ENCODE measurements at places on chromosomes 4 and X.

GRCh38 chrX:1587161-1587560 lies 4.2 kb upstream of the AKAP17A start:
- no peak for DNase-seq

GRCh38 chr4:2497931-2498330 lies 29.0 kb downstream of the RNF4 start:
- DNase-seq, result peak; percentile 92

- no peak for DNase-seq
Measured at GRCh38 chr4:93396272-93396671, 432.3 kb upstream of the ATOH1 start.

GRCh38 chrX:154751203-154751668 lies 359 bp upstream of the GAB3 start:
- no peak for DNase-seq

GRCh38 chr4:46432923-46433322 lies 43.0 kb upstream of the GABRA2 start:
- DNase-seq, result no peak

DNA sequence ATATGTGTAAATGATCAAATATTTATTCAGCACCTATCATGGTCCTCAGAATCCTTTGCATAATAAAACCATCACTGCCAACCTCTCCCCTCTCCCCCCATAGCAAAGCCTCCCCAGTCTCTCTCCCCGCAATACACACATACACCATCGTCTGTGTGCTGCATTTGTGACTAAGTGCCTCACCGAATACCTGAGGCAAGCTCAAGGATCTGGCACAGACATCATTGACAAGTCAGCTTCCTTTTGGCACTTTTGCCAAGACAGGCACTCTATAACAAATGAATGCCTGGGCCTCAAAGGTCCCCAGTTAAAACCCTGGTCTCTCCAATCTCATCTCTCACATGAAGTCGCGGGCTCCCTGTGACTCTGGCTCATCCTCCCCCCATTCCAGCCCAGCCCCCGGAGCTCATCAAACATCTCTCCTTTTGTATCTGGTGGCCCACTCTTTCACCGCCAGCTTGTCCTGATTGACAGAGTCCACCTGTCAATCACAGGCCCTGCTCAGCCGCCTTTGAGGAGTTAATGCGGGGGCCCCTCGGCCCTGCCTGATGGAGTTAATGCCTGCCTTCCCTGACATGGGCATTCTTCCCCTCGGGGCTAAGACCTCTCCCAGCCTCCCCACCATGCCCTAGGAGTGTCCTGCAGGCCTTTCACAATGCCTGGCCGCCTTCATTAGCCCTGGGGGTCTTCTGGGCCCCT lies 135.8 kb upstream of the ATP6AP2 start:
- no peak for DNase-seq

DNA sequence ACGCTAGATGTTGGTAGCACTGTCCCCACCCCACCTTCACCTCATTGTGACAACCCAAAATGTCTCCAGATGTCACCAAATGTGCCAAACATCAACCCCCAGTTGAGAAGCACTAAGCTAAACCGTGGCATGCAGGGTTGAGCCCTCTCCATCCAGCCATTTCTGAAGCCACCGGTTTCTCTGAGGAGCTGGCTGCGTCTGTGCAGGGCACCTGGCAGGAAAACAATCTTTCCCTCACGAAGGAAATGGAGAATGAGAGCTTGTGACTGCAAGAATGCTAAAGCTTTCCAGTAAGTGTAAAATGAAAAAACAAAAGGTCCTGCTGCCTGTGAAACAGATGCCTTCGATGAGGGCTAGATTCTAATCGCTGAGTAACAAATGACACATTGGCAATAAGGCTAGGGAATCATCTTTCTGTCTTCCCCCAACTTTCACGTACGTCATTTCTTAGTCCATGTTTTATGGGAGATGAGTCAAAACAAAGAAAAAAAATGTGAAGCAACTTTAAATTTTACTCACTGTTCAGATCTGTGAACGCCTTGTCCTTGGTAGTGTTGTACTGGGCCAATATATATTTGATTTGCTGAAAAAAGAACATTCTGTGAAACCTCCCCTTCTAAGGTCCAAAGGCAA lies 59.9 kb downstream of the PROM1 start:
- DNase-seq, result no peak

GRCh38 chr4:116066711-116067245 lies 953.4 kb upstream of the NDST4 start:
- DNase-seq, result no peak

DNA sequence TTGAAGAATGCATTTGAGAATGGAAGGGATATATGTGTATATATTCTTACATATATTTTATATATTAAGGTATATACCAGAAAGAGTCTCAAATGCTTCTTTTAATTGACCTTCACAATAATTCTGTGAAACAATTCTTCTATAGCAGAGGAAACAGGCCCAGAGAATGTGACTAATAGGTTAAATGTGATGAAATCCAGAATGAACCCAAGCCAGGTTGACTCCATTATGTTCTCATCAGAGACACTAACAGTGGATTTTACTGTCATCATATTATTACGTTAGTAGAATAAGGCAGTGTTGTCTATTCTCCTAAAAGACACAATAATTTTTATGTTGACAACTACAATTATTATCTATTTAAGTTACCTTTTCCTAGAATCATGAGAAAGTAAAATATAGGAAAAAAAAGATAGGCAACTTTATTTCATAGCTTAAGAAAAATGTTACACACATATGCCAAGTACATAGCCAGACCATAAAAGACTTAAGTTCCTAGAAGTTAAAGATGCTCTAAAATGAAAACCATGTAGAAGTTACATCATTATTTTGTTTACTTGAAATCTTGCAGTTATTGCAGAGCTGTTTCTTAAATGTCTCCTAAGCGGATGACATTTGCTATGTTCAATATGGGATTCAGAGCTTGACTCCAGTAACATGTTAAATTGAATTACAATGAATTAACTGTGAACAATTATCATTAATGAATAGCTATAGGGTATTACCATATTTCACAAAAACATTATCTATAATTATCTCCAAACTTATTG lies 56.2 kb upstream of the ANKRD50 start:
- no peak for DNase-seq

- no peak for DNase-seq
Measured at GRCh38 chr4:15341733-15342300, 86.0 kb upstream of the C1QTNF7 start.

DNA sequence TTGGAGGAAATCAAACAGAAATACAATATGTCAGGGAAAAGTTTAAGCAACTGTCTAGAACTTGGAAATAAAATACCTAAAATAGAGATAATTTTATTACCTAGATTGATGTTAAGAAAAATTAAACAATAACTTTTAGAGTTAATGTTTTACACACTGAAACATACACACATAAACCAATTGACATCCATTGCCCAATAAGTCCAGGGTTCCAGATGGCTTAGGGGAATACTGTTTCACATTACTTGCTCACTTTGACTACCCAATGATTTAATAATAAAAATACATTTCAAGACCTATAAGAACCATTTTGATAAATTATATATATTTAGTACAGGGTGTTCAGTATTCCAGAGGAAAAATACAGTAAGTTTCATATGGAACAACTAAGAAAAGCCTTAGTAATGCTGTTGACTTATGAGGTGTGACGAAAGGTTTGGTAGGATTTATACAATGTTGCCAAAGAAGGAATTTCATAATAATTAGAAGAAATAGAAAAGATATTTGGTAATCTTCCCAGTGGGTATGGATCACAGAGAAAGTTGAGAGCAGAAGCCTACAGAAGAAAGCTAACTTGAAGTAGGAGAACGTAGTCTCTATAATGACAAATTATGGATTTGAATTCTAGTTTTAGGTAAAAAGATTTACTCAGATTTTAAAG lies 23.0 kb upstream of the UGT2B4 start:
- DNase-seq, result no peak

DNA sequence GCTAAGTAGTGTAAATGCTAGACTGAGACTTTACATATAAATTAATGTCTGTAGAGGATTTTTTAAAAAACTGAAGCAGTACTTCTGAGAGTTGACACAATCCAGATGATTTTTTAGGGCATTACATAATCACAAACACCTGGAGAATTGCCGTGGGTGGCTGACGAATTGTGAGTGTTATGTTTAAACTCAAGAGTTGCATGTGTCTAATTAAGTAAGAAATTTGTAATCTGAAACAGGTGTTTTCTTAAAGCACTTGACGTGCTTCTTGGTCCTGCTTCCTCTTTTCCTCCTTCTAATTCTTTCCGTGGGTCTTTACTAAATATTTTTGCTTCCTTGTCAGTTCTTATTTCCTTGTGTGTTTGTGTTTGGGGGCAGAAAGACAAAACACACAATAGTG lies 27.8 kb downstream of the PIR start:
- DNase-seq, result no peak

DNA sequence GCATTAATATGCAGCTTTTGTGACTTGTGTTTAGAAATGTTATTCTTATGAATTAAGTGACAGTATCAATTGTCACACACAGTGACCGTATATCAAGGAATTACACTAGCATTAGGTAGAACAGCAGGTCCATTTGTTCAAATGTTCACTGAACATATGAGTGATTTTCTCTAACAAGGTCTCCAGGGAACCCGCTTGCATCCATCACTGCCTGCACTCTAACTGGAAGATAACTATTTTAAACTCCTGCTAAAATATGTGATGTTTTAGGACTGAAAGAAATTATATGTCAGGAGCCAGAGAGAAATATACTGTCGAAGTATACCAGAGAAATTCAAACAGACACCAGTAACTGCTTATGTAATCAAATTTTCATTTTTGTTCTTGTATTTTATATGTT lies 1395.7 kb downstream of the PCDH18 start:
- DNase-seq, result no peak

DNA sequence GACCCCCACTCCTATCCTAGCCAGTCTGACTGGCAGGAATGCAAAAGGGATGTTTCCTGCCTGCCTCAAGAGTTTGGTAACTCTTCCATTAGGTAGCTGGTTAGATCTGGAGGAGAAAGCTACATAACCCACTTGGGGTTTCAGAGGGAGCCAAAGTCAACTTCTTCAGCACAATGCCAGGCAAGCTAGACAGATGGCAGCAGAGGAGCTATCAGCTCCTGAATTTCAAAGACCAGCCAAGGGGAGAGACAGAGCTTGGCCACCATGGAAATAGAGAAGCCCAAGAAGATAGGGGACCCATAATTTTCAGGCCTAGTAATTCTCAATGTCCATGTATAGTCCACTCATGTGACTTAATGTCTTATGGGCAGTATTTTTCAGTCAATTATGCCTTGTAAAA lies 56.4 kb downstream of the PGRMC1 start:
- DNase-seq, result no peak

DNA sequence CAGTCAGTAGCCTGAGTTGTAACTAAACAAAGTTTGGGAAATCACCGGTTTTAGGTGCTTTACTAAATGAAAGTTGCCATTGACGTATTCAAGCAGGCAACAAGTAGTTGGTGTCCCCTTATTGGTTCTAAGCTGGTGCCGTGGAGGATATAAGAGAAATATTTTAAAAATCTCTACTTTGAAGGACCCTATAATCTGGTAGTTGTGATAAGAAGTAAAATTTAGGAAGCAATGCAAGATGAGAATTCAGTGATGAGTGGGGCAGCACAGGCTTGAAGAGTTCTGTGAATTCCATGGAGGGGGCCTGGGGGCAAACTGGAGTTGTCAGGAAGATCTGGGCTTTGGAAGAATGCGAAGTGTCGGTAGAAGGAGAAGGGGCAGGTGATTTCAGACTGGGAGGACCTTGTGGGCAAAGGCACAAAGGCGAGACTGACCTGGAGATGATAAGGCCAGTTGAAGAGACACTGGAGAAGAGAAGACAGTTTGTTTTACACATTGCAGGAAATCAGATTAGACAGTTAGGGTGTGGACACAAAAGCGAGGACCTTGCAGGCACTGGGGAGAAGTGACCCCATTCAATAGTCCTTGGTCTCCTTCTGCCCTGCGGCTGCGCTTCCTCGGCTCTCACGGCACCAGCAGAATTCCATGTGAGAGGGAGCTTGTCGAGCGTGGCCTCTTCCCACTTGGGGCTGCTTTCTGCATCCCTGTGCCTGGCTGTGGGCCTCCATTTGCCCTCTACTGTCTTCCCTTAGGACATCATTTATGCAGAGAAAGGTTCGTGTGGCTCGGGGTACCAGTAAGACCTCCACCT lies 1.3 kb downstream of the RHOH start:
- DNase-seq, result no peak

DNA sequence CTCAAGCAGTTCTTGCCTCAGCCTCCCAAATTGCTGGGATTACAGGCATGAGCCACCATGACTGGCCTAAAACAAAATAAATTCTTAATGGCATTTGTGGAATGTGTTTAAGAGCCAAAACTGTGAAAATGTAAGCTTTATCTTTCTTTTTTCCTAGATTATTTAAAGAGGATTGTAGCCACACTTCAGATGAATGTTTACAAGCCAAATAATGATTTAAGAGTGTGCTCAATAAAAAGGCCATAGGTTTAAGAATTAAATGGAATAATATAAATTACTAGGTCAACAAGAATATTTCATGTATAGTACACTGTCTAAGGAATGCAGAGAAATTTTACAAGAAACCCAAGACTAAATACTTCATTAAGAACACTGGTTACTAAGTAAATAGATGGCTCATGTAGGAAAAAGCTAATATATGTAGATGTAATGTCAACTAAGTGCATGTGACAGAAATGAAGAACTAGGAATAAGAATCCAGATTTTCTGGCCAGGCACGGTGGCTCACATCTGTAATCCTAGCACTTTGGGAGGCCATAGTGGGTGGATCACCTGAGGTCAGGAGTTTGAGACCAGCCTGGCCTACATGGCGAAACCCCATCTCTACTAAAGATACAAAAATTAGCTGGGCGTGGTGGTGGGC lies 21.3 kb upstream of the UGDH start:
- DNase-seq, result no peak

DNA sequence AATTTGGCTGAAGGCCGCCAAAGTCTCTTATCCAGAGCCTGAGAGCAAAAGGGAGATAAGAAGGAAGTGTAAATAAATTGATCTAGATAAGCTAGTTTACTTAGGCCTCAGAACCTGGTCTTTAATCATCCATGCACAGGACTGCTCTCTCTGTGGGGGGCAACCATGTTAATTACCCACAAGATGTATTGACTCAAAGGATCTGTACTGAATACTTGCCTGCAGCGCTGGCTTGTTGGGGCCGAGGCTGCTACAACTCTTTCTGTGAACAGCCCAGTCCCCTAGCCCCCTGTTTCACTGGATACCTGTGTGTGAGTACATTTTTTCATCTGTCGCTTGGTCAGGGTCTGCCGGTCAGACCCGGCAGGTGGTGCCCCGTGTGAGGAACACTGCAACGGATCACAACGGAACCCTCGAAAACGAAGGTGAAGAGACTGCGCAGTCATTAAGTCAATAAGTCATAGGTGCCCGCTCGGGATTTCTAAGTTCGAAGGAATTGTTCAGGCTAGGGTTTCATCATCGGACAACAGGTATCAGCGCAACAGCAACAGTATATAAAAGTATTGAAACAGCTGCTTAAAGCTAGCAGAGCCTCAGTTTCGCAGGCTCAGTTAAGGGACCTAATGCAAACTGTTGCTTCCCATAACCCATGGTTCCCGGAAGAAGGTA lies 8.3 kb downstream of the MAGEA11 start:
- DNase-seq, result no peak

DNA sequence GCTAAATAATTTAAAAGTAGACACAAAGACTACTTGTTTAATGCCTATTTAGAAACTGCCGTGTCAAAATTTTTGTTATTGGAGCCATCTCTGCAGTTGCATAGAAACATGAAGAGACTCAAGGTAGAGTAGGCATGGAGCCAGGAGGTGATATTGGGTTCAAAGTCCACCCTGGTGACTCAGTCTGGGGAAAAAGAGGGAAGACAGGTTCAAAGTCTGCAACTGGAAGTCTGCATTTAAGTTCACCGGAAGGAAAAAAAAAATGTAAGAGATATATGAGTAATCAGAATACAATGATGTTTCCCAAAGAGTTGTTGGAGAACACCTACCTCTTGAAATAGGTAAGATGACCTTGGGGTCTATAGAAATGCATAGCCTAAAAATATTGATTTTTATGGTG lies 67.4 kb upstream of the QRFPR start:
- no peak for DNase-seq

Measured in suppressor macrophage treated with lipopolysaccharide for 4 hours (primary cell).